ENCODE measurements at places on chromosomes 1 and 21. TPM values are rescaled to one million over a fixed set of nuclear protein-coding genes. Genes with fewer than 3 reads are reported as not detected.
A peak's percentile ranks its signal among the peaks of the same experiment; 100 is the strongest.

Gene IFI44
- total RNA-seq: not detected

- DNase-seq: no peak
Measured at GRCh38 chr1:215476541-215476940, 90.6 kb upstream of the KCTD3 start.

DNA sequence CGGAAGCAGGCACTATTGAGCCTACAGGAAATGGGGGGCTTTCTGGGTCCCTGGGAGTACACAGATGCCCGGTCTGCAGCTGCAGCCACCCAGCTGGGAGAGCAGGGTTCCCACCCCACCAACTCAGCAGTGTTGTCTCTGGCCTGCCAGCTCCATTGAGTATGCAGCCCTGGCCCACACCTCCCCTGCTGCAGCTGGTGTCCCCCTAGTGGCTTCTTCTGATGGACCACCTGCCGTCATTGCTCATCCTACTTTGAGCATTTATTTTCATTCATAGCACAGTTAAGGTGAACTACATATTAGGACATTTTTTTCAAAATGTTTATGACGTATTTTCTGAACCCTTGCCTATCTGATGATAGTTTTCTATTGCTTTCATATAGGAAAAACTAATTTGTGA lies 189.8 kb upstream of the LYPLAL1 start:
- peak; percentile 2 for DNase-seq

GRCh38 chr1:177998696-177999631 lies 29.1 kb upstream of the SEC16B start:
- DNase-seq: no peak

Gene CACNA1S
- total RNA-seq: not detected

All from OCI-LY7 (cell line).